Activated CD8-positive, alpha-beta memory T cell treated with anti-CD3 and anti-CD28 coated beads for 24 hours (primary cell): ENCODE measurements at places on chromosomes 3 and 15.
A peak's percentile ranks its signal among the peaks of the same experiment; 100 is the strongest.

- DNase-seq: no peak
These were observed 75.2 kb downstream of the SCAPER start for GRCh38 chr15:76829939-76830338.

GRCh38 chr3:142086581-142087090 lies 62.7 kb downstream of the TFDP2 start:
- no peak for DNase-seq

DNA sequence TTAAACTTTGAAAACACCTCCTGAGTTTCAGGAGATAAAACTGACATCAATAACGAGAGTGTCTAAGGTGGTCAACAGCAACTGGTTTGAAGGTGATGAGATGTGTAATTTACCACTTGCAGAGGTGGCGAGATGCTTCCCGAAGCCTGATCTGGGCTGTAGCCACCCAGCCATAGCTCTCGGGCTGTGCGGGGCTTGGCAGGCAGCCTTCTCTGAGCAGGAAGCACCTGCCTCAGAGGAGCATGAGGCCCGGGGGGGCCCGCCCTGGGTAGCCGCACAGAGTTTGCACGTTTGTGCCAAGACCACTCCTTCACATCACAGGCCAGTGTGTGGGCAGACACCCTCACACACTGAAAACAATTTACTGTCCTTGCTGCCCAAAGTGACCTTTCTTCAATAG lies 220.3 kb downstream of the CACNA2D3 start:
- DNase-seq: no peak

DNA sequence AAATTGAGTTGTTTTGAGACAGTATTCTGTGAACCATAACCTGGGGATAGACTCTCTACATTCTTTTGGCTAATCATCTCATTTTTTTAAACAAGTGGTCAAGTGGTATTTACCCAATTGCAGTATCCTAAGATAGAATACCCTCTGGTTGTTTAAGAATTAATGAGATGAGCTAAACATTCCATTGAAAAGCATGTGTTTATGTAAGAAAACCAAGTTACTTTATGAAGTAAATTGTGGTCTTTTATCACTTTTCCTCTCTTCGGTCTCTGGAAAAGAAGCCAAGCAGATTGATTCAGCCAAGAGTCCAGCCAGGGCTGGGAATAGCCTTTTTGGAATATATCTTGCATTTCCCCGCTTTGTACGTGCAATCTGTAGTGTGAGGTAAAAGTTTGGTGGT lies 185.7 kb upstream of the TOPAZ1 start:
- DNase-seq: no peak

DNA sequence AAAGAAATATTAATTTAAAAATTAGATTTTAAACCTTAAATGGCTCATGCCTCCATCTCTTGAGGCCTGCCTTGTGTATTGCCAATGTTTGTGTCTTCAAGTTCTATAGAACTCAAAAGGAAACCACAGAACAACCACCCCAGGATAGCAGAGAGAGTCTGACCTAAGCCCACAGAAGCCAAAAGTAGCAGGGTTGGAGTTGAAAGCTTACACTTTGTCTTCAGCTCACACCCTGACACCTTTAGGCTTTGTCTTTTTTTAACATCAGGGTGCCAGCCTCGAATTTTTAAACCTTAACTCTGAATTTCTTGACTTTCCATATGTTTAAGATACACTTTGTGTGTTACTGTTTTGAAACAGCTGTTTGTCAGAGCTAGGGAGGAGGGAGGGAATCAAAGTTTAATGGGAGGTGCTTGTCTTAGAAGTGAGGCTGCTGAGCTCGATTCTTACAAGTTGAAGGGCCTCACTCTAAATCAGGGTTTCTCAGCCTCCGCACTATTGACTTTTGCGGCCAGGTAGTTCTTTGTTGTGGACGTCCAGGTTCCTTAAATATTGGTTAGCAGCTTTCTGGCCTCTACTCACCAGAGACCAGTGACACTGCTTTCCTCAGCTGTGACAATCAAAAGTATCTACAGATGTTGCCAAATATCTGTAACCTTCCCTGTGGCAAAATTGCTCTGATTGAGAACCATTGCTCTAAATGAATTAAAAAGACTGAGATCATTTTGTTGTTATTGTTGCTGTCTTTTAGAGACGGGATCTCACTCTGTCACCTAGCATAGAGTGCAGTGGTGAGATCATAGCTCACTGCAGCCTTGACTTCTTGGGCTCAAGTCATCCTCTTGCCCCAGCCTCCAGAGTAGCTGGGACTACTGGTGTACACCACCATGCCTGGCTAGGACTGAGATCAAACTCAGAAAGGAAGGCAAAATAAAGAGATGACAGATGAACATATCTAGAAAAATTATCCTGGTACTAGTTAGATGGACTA lies 139.2 kb upstream of the EOMES start:
- no peak for DNase-seq

DNA sequence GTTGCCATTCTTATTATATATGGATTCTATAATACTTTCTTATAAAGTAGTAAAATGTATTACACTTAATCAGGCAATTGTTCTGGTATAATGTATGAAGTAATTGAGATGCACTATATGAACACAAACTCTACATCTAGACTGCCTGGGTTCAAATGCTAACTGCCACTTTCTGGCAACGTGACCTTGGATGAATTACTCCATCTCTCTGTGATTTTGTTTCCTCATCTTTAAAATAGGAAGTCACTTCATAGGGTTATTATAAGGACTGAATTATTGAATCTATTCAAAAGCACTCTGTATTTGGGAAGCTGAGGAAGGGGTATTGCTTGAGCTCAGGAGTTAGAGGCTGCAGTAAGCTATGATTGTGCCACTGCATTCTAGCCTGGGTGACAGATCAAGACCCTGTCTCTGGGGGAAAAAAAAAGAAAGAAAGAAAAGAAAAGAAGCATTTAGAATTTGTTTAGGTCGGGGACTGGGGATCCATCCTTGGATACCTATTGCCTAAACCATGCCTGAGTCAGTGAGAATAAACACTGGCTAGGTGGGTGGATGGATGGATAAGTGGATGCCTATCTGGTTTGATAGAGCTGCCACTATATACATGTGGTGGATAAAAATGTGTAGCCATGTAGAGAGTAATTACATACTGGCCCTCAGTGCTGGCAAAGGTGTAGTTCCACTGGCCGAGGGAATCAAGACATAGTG lies 2.5 kb downstream of the TM4SF1 start:
- DNase-seq: no peak

DNA sequence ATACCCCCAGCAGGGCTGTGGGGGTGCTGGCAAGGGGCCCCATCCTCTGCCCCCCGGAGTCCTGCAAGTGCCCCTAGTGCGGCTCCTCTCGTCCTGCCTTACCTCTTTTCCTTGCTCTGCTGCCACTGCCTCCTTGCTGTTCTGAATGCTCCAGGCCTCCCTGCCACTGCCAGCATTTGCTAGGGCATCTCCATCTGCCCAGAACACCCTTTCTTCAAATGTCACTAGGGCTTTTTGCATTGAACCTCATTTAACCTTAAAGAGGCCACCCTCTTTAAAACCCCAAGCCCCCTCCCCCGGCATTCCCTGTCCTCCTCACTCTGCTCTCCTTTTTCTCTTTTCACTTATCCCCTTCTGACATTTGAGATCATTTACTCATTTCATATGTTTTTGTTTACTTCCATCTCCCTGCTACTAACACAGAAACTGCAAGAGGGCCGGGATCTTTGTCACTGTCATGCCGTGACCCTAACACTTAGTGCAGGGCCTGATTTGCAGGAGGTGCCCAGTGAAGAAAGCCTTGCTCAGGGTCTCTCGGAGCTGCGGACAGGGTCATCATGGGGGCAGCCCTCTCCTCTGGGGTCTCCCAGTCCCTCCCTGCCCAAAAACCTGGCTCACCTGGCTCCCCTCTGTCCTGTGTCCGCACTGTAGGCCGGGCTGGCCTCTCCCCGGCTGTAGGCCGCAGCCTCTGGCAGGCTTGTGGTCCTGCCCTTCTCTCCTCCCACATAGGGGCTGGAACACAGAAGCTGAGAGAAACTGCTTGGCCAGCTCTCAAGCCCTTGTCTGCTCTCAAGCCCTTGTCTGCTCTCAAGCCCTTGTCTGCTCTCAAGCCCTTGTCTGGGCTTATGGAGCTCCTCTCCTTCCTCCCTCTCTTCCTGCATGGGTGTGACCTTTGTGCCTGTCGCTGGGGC lies at the start of gene ACOX2:
Gene ACOX2 (minus strand): TSS at position 690 of the 911 bp plus-strand sequence. CDS start 2,084 bp downstream, outside the sequence.
- peak; percentile 49 for DNase-seq

DNA sequence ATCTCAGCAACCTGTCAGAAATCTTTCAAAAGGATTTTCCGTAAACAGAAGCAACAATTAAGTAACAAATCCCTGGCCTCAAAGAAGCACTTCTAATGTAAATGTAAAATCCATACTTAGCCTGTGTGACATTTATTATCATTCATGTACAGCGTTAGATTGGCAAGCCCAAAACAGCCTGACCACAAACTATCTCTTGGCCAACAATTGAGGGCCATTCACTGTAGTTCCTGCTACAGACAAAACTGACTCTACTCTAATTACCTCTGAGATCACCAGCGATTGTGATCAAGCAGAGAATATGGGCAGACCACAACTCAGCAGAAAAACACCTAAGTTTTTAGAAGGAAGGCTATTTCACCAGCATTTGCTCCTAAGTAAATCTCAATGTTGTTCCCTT lies 9.2 kb downstream of the SHQ1 start:
- DNase-seq: no peak

GRCh38 chr15:100777821-100778220 lies 101.8 kb upstream of the ALDH1A3 start:
- no peak for DNase-seq

DNA sequence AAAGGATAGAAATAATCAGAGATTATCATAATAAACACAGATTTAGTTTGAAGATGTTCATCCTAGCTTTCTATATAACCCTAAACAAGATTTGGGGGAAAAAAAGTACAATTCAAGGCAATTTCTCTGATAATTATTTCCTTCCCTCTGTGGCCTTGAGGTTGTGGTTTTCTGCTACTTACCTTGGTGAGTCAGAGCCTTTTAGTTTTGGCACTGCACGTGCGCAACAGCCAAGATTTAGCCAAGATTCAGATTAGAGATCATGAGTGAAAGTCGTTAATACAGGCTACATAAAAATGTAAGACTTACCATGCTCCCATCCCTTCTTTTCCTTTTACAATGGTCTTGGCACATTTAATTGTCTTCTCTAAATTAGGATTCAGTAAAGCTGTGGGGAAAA lies 6.7 kb downstream of the LYZL4 start:
- DNase-seq: no peak

GRCh38 chr3:195208631-195209030 lies 62.3 kb downstream of the XXYLT1 start:
- DNase-seq: peak; percentile 42

- DNase-seq: no peak
These were observed 81.9 kb downstream of the PPARG start for GRCh38 chr3:12370758-12371157.

- no peak for DNase-seq
These were observed 933 bp downstream of the DZIP1L start for GRCh38 chr3:138114431-138114918.

GRCh38 chr15:100307241-100308212 lies 34.2 kb downstream of the ADAMTS17 start:
- DNase-seq: peak; percentile 50

DNA sequence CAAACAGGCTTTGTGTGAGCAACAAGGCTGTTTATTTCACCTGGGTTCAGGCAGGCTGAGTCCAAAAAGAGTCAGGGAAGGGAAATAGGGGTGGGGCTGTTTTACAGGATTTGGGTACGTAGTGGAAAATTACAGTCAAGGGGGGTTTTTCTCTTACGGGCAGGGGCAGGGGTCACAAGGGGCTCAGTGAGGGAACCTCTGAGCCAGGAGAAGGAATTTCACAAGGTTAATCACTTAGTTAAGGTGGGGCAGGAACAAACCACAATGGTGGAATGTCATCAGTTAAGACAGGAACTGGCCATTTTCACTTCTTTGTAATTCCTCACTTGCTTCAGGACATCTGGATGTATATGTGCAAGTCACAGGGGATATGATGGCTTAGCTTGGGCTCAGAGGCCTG lies 1592.8 kb upstream of the GBE1 start:
- no peak for DNase-seq

DNA sequence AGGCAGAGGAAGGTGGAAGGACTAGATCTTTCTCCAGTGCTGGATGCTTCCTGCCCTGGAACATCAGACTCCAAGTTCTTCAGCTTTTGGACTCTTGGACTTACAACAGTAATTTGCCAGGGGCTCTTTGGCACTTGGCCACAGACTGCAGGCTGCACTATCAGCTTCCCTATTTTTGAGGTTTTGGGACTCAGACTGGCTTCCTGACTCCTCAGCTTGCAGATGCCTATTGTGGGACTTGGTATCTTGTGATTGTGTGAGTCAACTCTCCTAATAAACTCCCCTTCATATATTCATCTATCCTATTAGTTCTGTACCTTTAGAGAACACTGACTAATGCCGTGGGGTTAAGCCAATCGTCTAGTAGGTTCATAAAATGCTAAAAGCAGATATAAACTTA lies 8.8 kb upstream of the B3GNT5 start:
- no peak for DNase-seq

DNA sequence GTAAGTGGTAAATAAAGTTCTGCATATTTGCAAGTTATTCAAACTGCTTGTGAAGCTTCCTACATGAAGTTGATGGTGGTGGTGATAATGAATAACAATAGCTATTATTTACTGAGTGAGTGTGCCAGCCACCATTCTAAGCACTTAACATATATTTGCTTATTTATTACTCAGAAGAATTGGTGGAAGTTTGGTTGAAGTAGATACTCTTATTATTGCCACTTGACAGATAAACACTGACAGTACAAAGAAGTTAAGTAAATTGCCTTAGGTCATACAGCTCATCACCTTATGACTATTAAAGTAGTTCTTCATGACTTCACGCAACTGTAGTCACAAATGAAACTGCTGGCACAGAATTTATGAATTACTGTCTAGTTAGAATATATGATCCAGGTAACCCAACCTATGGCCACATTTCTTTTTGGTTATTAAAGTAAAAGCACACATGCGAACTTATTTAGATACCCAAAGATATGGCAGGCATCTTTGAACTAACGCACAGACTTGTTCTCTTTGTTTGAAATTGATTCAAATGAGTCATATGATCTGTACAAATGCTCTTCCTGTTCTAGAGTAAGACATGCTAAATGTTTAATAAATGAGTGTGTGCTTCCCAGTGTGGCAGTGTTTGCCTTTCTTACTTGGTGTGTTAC lies 99.8 kb upstream of the NR2F2 start:
- DNase-seq: no peak

GRCh38 chr3:181796641-181797040 lies 84.9 kb downstream of the SOX2 start:
- no peak for DNase-seq

GRCh38 chr3:128702391-128702790 lies 23.6 kb upstream of the RAB7A start:
- no peak for DNase-seq

DNA sequence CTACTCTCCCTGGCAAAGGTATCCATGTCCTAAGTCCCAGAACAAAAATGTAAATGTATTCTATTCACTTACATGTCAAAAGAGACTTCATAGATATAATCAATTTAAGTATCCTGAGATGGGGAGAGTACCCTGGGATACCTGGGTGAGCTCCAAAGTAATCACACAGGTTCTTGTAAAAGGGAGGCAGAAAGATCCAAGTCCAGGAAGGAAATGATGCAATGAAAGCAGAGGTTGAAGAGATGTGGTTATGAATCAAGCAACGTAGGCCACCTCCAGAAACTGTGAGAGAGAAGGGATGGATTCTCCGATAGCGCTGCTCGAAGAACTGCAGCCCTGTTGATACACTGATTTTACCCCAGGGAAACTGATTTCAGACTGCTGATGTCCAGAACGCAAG lies 93.9 kb upstream of the VGLL3 start:
- no peak for DNase-seq

- DNase-seq: no peak
These were observed 132.9 kb downstream of the TPRA1 start for GRCh38 chr3:127457546-127458145.
